ENCODE measurements at places on chromosomes 11 and 22.
A peak's percentile ranks its signal among the peaks of the same experiment; 100 is the strongest.

DNA sequence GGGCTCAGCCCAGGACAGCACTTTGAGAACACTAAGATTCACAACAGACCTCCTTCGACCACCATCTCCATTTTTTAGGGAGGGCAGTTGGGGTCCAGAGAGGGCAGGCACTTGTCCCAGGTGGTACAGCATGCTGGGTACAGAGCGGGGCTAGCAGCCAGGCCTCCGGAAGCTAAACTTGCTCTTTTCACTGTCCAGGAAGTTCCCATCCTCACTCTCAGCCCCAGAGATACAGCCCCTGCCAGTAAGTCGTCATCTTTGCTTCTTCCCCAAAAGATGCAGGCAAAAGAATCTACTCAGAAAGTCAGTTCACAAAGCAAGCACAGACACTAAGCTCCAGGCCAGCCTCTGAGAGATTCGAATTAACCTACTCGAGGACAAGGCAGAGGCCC, 6.7 kb upstream of the RAB3IL1 start:
- no peak for DNase-seq

GRCh38 chr11:34447044-34447443, 8.3 kb downstream of the CAT start:
- no peak for DNase-seq

DNA sequence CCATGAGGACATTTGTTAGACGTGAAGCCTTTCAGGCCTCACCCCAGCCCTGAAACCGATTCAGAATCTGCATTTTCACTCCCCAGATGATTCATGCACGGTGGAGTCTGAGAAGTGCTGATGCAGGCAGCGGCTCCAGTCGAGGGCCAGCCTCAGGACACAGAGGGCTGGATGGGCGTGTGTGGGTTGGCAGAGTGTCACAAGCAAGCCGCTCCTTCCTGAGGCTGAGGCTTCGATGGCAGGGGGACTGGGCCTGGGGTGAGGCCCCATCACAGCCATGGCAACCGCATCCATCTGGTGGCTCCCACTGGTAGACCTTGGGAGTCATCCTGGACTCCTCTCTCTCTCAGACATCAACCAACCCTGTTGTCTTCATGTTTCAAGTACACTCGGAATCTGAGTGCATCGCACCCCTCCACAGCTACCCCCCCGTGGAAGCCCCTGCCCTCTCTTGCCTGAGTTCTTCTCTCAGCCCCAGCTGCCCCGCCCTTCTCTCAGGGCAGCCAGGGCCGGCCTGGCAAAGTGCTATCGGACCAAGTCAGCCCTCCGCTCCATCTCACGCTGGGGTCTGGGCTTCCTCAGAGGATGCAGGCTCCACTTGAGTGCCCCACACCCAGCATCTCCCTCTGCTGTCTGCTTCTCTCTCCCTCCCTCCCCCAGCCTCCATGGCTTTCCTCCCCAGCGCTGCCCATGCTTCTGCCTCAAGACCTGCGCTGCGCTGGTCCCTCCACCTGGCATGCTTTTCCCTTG, 10.6 kb downstream of the KCNC1 start:
- no peak for DNase-seq

- no peak for DNase-seq
Measured at GRCh38 chr11:617199-617911, 1.6 kb upstream of the IRF7 start.

GRCh38 chr22:32926600-32926999, 125.1 kb downstream of the TIMP3 start:
- DNase-seq = no peak

GRCh38 chr11:117830072-117830471, 5.5 kb upstream of the FXYD2 start:
- no peak for DNase-seq

DNA sequence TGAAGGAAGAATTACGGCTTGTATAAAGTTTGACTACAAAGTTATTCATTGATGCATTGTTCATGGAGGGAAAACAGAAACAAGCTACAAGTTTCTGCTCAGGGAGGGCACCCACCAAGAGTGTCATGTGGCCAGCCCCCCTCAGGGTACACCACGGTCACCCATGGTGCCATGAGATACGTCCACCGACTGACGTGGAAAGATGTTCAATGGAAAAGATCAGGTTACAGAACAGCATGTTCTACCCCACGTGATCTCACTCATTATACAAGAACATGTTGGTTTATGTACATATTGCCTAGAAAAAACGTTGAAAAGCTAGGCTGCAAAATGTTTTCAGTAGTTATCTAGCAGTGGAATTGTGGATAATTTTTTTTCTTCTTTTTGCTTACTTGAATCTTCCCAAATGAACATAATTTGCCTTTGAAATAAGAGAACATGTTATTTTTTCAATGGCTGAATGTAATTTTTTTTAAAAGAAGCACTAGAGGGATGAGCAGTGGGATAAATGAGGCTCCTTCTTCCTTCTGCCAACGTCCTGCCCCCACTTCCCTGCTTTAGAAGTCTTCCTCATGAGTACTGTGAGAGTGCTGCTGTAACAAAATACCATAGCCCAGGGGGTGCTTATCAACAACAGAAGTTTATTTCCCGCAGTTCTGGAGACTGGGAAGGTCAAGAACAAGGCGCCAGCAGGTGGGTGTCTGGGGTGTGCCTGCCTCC, 22.5 kb downstream of the RCN1 start:
- no peak for DNase-seq

GRCh38 chr11:65726660-65727059, 6.1 kb upstream of the RNASEH2C start:
- no peak for DNase-seq

DNA sequence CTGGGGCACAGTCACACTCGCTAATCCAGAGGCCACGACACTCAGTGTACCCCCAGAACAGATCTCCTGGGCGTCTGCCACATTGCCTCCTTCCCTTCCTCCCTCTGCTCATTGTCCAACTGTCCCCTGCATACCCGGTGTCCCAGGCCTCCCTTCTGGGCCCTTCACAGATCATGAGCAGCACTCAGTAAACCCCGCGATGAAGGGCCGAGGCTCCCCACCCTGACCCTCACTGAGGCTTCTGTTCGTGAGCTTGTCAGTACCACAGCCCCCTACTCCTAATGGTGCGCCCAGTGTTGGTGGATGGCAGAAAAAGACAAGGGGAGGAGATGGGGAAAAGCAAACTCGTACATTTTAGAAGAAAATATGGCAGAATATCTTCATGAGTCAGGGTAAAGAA, 12.6 kb downstream of the RSPH14 start:
- no peak for DNase-seq

GRCh38 chr11:66001942-66002647, at the start of the genes BANF1 and EIF1AD:
Gene BANF1, plus strand, starts transcription at chr11:66002503. Its CDS starts 748 bp downstream, at chr11:66003251.
Gene EIF1AD, minus strand, starts transcription at chr11:66002157. Its CDS starts 1,768 bp downstream, at chr11:66000389.
- DNase-seq = peak; percentile 86

DNA sequence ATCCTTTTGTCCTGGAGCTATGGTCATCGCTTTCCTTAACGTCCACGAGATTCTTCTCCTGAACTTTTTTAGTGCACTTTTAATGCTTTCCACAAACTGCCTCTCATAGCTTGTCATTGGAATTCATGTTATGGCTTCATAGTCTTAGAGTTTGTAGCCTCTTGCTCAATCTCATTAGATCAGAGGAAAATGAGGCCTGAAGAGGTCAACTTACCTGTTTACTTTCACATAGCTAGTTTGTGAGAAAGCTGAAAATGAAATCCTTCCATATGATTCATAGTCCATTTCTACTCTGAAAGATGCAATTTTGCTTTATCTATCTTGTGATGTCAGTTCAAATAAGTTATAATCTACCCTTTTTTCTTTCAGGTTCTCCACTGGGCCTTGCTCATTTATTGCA, 1747.2 kb upstream of the RAG2 start:
- DNase-seq = no peak

GRCh38 chr11:34034053-34034452, 17.5 kb upstream of the CAPRIN1 start:
- no peak for DNase-seq

DNA sequence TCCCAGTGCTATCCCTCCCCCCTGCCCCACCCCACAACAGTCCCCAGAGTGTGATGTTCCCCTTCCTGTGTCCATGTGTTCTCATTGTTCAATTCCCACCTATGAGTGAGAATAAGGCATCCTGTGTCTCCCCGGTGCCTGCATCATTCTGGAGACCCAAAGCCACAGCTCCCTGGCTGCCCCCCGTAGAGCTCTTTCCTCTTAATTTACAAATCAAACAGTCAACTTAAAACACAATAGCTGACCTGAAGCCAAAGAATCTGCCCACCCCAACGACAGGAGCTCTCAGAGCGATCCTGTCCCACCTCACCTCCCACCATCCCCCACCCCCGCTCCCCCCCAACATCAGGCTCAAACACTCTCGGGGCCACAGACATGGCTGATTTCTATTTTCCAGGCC, 558.3 kb downstream of the BRD1 start:
- DNase-seq = no peak

- DNase-seq = peak; percentile 87
Measured at GRCh38 chr11:2419638-2420501, 19.3 kb downstream of the TSSC4 start.

- no peak for DNase-seq
Measured at GRCh38 chr11:80107415-80107814, 666.6 kb upstream of the TENM4 start.

- no peak for DNase-seq
Measured at GRCh38 chr11:76623171-76623883, 47.2 kb downstream of the LRRC32 start.

DNA sequence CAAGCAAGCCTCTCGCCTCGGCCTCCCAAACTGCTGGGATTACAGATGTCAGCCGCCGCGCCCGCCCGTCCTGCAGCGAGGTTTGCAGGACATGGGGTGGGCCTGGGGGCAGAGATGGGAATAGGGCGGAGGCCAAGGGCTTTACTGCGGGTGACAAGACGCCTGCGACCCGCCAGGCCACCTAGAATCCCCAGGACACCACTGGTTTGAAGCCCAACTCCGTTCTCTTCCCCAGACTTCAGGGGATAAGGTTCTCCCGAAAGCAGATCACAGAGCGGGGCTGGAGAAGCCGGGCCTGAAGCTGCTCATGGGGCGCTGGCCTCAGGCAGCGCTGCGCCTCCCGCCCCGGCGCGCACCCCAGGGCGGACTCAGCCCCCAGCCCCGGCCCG, 354 bp downstream of the POLR2L start:
- no peak for DNase-seq

DNA sequence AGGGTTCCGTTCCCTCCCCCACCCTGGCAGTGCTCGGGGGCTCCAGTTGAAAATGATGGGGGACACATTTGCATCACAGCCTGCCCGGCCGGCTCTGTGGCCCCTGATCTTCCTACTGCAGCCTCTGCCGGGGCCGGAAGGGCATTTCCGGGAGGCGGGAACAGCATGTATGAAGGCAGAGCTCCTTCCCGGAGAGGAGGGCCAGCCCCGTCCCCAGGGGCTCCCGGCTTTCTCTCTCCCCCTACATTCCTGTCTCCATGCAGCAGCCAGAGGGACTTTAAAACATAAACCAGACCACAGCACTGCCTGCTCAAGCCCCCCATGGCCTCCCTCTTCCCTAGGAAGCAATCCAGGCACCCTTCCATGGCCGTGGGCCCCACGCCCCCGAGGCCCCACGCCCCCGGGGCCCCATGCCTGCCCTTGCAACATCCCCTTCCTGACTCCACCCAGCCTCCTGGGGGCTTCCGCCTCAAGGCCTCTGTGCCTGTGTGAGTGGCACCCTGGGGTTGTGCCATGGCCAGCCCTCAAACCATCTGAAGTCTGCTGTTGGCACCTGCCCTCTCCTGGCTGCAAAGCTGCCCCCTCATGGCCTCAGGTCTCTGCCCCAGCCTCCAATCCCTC, 73.1 kb downstream of the CDKN1C start:
- no peak for DNase-seq

GRCh38 chr11:85725510-85726258, 39.7 kb upstream of the CCDC89 start:
- no peak for DNase-seq

DNA sequence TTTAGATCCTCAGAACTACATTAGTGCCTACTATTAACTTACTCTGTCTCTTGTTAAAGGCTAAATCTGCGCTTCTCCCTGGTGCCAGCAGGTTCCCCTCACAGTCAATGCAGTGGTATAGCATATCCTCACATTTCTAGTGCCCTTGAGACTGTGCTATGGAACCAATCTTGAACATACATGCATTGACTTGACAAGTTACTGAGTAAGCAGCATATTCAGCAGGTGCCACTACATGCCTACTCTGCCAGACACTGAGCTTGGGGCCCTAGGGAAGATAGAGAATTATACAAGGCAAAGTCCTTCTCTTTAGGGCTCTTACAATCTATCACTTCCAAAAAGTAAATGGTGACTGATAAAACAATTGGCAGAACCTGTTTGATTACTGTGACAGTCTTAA, 3.2 kb downstream of the FUT4 start:
- DNase-seq = no peak

DNA sequence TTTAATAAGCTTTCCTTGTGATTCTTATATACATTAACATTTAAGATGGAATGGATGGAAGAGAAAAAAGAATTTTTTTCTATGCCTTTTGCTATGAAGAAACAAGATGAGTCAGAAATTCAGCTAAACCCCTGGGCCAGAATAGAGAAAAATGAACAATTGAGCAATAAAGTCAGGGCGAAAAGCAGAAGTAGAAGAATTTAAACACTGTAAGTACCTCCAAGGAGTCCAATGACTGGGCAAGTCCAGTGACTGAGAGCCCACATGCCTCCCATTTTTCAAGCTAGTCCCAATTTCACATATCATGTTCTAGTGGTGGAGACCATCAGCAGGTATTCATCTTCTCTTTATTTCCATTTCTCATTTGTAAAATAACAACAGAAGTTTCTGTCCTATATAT, 18.6 kb upstream of the APLP2 start:
- no peak for DNase-seq

DNA sequence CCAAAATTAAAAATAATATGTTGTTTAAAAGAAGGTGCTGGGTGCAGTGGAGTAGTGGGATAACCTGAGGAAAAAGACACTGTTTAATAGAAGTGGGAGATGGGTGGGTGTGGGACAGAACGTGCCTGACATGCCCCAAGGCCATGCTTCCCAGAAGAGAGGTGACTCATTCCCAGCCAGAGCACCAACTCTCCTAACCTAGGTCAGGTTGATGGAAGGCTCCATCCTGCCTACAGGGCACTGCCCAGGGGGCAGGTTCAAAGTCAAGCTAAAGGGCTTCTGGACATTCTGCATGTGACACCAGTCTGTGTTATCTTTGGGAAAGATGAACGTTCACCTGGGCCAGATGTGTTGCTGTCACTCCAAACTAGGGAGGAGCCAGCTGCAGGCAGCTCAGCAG, 453.1 kb downstream of the SOX6 start:
- DNase-seq = no peak

DNA sequence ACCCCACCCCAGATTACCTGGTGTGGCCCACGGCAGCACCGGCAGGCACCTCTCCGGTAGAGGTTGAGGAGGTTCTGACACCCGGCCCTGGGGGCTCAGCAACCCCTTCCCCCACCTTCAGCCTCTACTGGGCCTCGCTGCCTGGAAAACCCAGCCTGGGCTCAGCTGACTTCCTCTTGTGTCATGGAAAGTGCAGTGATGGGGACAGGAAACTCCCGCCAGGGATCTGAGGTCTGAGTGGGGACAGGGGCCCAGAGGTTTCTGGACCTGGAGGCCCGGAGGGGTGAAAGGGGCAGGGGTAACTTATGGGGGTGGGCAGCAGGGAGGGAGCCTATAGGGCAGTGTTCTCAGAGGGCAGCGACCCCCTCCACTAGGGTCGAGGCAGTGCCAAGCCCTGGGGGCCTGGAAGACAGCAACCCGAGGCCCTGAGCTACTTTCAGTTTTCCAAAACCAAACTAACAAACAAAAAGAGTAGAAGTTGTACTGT, 10.0 kb upstream of the CD5 start:
- no peak for DNase-seq

GRCh38 chr11:40380835-40381234, 1078.6 kb downstream of the LRRC4C start:
- DNase-seq = no peak

- no peak for DNase-seq
Measured at GRCh38 chr22:32480238-32480637, 5.6 kb downstream of the FBXO7 start.

Data from GM12891 (cell line).